ENCODE measurements at places on chromosomes 2 and 18.
A peak's percentile ranks its signal among the peaks of the same experiment; 100 is the strongest.

GRCh38 chr18:45014047-45014501 lies 333.4 kb downstream of the SETBP1 start:
- no peak for DNase-seq

GRCh38 chr2:65742977-65743376 lies 310.6 kb upstream of the SPRED2 start:
- no peak for DNase-seq

GRCh38 chr2:232981767-232982360 lies 31.2 kb downstream of the NGEF start:
- DNase-seq, result no peak

DNA sequence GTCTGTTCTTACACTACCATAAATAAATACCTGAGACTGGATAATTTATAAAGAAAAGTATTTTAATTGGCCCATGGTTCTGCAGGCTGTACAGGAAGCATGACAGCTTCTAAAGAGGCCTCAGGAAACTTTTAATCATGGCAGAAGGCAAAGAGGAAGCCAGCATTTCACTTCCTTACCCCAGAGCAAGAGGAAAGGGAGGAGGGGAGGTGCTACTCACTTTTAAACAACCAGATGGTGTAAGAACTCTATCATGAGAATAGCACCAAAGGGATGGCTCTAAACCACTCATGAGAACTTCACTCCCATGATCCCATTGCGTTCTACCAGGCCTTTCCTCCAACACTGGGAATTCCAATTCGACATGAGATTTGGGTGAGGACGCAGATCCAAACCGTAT lies 344.4 kb upstream of the SLC39A10 start:
- peak; percentile 68 for DNase-seq

DNA sequence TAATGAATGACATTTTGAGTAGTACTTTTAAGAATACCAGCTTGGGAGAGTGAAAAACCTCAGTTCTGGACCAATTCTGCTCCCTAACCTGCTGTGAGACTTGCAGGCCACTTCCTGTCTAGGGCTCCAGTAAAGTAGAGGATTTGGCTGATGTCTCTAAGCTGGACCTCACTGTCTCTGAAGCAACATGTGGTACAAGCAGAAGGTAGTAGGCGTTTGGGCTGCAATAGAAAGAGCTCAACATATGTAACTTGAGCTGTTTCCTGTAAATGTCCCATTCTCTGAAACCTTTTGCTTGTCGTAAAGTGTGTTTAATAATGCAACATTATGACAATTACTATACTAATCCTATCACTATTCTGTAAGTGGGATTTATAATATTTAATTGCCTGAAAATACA lies 213.1 kb downstream of the MYO3B start:
- no peak for DNase-seq

GRCh38 chr18:41982942-41983660 lies 28.1 kb downstream of the PIK3C3 start:
- no peak for DNase-seq

DNA sequence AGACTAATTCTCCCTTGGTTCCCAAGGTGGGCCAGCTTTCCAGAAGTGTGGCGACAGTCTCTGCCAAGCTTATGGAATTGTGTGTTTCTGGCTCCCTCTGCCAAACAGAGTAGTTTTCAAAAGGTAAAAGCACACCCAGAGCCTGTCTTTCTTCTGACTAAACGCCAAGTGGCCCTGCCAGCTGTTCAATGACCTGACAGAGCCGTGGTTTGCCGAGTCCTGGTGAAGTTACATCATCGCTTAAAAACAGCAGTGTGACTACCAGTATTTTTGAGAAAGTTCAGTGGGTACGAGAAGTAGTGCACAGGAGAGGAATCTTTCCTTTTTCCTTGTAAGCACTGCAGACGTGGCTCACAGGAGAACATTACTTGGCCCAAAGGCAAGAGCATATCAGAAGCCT lies 1.9 kb downstream of the PER2 start:
- DNase-seq, result peak; percentile 46

- DNase-seq, result no peak
These were observed 32.3 kb downstream of the NCK2 start for GRCh38 chr2:105777031-105777482.

DNA sequence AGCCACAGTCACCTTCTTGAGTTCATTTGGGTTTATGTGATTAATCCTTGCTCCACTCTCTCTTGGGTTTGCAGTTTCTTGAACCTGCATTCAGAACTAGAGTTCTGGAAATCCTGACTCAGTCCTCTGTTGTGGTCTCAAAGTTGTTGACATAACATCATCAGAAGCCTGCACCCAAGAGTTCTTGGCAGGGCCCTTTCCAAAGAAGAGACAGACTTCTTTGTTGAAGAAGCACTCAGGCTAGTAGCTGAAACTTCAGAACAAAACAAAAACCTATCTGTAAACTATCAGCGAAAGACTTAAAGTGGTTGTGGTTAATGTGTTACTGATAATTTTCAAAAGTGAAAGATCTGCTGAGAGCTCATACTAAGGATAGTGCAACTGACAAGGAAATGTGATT lies 120.8 kb downstream of the FAM168B start:
- no peak for DNase-seq

Data from GF-D8 (cell line).